ENCODE measurements at places on chromosomes 6 and 20.

GRCh38 chr6:157235600-157236039 lies 87.7 kb downstream of the TMEM242 start:
- DNase-seq = no peak

GRCh38 chr6:25137480-25137879 lies 141.7 kb upstream of the CARMIL1 start:
- DNase-seq = no peak

GRCh38 chr20:47875297-47876025 lies 90.2 kb upstream of the SULF2 start:
- DNase-seq = no peak

DNA sequence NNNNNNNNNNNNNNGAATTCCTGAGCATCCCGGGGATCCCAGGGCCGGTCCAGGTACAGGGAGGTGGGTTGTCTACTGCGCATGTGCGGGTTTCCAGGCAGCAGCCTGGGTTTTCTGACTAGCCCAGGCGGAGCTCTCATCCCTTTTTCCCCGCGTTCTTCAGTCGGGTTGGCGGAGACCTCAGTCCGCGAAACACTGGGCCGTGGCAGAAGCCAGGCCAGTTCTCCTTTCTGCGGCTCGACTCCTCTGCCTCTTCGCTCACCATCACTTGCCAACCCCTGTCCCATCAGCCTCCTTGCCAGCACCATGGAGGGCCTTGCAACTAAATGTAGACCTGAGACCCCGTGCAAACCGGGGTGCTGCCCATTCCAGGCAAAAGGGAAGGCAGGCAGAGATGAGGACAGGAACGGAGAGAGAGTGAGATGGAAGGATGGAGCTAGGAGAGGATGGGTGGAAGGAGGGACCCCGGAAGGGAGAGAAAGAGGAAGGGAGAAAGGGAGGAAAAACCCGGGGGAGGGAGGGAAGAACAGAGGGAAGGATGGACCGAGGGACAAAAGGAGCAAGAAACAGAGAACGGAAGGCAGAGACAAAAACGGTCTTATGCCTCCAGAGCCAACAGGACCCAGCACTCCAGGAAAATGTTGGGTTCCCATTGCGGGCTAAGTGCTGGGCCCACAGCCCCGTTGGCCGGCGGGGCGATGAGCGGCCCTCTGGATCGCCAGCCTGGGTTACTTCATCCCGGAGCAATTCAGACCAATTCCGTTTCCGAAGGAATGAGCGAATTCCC lies 445.4 kb upstream of the DEFB115 start:
- DNase-seq = no peak

- no peak for DNase-seq
These were observed 9.4 kb upstream of the ARMC12 start for GRCh38 chr6:35727231-35727934.

- DNase-seq = no peak
These were observed 23.2 kb upstream of the XRN2 start for GRCh38 chr20:21279706-21280521.

GRCh38 chr6:170027647-170028043 lies 263.2 kb downstream of the DLL1 start:
- DNase-seq = no peak

Measured in Panc1 (cell line).